ENCODE measurements at places on chromosomes 4 and X. TPM values are rescaled to one million over a fixed set of nuclear protein-coding genes. Genes with fewer than 3 reads are reported as not detected.

Gene NAA11
- not detected for total RNA-seq

Gene FAT4
- 2.5 TPM for total RNA-seq

Gene SPANXB1
- not detected for total RNA-seq

Gene AFP
- not detected for total RNA-seq

Gene SLC16A2
- 7.9 TPM for total RNA-seq

GRCh38 chrX:25503826-25504225 is 488.1 kb upstream of the ARX start:
- DNase-seq: no peak

DNA sequence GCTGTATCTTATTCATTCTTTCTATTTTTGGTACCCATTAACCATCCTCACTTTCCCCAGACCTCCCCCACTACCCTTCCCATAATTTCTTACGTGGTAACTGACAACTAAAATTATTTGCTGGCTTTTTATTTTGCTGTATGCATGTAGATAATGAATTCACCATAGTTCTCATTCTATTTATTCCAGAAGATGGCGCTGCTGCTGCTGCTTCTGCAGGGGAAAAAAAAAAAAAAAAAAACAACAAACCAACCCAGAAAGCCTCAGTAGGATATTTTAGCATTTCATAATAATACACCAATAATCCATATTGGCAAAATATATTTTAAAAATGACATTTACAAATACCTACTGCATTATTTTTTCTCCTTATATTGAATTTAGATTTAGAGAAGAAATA is 416.6 kb upstream of the MAGEB18 start:
- DNase-seq: no peak

DNA sequence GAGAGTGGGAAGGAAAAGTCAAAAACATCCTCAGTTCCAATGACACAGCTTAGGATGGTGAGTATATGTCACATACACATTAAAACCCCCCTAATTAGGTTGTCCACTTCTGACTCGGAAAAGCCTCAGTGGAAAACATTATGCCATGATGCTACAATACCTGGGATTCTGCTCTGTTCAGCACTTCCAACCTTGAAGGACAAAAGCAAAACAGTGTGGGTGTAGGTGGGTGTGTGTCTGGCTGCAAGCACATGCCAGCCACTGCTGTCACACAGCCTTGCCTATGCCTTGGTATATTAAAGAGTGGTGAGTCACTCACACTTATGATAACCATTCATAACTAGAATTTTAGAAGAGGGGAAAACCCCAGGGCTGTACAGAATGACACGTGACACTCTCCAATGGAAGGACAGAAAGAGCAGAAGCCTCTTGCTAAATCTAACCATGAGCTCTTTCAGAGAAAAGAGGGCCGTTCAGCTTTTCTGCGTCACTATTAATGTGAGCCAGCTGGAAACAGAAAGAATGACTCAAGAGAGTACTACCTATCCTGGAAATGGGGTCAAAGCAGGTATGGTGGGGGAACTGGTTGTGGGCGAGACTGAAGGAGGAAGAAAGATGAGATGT is 159.6 kb downstream of the TET2 start:
- no peak for DNase-seq

- DNase-seq: no peak
Measured at GRCh38 chr4:24033626-24034025, 143.8 kb upstream of the PPARGC1A start.

- no peak for DNase-seq
Measured at GRCh38 chr4:42142591-42142990, 9.9 kb downstream of the BEND4 start.

DNA sequence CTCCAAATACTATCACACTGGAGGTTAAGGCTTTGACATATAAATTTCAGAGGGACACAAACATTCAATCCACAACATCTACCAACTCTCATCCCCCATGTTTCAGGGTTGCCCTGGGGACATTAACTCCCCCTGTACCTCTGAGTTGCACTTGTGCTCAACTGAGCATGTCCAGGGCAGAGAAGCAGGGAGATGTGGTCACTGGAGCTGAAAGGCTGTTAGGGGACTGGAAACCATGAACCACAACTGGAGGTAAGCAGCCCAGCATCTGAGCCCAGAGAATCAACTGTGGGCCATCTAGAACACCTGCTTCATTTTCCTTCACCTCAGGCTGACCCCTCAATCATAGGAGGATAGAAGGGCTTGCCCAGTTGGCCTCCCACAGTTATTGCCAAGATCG is 641.1 kb downstream of the MID1IP1 start:
- no peak for DNase-seq

All from mucosa of descending colon (tissue), 3 donors.